ENCODE measurements at places on chromosomes 3 and 15.
A peak's percentile ranks its signal among the peaks of the same experiment; 100 is the strongest.

GRCh38 chr15:48865370-48866079 lies 12.4 kb upstream of the EID1 start:
- no peak for DNase-seq

GRCh38 chr15:65954289-65954741 lies 85.0 kb downstream of the RAB11A start:
- DNase-seq, result peak; percentile 28

DNA sequence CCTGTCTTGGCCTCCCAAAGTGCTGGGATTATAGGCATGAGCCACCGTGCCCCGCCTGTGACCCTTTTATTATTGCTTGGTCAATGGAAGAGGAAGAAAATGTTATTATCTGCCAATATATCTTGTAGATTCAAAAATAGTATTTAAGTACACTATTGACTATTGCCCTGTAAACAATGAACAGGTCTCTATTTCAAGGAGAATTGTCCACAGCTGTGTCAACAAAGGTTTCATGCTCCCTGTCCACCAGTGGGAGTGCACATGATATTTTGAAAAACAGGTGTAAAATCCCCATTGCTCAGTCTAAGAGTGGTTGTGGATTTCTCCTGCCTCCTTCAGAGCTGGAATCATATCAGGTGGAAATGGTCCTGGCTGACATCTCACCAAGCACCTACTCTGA lies 36.5 kb upstream of the IGF1R start:
- DNase-seq, result no peak

GRCh38 chr3:42822828-42823227 lies 13.6 kb downstream of the ACKR2 start:
- DNase-seq, result no peak

DNA sequence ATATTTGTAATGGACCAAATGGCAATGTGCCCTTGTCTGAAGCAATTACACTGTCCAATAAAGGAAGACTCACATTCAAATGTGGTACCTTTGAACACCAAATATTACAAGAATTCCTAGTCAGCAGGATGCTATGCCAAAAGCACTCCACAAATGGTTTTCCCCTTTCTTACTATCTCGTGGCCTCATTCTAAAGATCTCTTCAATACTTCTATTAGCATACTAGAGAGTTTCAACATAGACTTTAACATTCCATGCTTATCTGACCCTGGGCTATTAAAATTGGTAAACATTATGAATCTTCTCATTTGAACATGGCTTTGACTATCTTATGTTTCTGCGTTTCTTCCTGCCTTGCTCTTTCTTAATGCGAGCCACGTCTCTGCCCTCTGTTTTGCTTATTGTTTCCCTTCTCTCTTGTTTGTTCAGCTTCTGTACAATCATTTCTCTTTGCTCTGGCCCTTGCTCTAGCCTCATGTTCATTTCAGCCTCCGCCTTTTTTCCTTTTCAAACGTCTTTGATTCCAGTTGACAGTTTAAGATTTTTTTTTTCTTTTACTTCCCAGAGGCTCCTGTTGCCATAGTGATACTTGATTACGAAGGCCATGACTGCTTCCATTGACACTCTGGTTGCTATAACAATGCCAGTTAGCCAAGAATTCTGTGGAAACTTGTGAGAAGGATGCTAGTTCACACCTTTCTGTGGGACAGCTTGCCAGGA lies 49.5 kb upstream of the SLC9A9 start:
- DNase-seq, result no peak

DNA sequence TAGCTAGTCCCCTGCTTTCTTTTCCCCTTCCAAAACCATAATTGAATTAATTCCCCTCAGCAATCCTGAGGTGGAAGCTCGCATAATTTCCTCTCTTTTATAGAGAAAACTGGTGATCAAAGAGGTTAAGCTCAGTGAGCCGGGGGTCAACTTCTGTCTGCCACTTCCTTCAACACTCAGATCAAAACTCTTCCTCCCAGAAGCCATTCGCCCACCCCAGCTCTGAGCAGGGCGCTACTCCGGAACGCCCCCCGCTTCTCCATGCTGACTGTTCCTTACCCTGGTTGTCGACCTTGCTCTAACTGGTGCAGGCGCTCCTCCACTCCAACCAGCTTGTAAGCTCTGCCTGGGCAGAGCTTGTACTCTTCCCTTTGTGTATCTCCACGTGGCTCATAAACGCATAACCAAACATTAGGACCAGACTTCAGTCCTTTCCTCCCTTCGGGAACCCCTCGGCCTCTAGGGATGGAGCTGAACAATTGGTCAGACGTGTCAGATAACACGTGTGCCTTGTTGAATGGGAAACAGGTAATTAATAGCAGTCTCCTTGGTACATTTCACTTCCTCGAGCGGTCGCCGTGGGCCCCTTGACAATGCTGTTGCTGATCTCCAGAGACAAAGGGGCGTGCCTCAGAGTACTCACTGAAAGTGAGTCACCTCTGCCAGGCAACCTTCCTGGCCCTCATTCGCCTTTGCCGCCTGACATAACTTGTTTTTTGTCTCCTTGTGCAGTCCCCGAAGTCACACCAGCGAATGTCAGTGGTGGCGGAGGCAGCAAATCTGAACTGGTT lies 71.8 kb downstream of the IL5RA start:
- no peak for DNase-seq

DNA sequence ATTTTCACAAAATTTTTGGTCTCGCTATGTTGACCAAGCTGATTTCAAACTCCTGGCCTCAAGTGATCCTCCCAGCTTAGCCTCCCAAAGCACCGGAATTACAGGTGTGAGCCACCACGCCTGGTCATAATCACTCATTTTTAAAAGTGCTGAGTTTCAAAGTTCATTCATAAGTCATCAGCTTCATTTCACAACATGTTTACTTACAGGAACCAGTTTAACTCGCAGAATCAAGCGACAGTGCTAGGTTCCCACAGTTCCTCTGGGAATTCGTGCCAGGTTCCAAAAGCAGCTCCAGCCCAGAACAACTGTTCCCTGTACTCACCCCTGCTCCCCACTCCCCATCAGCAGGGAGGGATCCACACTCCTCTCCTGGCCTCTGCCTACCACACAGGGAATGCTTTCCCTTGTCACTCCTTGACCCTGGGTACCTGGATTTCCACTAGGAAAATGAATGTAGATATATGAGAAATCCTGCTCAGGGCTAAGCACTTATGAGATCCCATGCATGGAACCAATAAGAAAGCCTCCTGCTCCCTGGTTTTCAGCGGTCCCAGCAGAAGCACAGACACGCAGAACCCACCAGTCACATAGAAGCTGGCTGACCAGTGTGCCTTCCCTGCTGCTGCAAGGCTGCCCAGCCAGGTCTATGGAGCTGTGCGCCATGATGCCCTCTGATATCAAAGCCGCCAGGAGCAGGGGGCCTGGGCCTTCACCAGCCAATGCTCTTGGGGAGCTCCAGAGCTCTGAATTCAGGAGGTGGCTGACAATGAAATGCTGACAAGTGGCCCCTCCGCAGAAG lies 72.3 kb downstream of the ITGB5 start:
- DNase-seq, result no peak

DNA sequence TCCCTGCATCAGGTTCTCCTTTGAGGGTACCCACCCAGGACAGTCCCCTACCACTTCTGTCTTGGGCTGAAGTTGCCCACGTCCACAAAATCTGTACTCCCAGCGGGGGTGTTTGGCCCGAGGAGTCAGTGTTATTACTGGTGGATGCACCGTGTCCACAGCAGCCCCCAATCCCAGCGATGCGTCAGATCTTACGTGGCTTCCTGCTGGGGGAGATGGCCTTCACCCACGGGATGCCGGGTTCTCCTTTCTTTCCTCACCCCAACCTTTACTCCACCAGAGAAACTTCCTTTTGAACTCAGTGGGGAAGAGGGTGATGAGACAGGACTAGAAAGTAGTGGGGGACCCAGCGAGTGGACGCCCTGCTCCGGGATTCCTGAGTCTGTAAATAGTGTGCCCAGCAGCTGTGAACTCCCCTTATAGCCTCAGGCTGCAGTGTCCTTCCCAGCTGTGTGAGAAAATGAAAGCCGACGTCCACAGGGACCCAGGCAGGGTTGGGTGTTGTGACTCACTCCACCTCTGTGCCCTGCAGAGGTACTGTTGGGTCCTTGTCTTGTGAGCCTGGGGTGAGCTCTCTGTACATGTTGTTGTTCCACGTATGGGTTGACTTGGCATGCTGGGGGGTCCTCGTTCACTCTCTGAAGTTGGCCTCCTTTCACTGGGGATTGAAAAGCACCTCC lies 31.5 kb downstream of the CRTAP start:
- DNase-seq, result no peak

DNA sequence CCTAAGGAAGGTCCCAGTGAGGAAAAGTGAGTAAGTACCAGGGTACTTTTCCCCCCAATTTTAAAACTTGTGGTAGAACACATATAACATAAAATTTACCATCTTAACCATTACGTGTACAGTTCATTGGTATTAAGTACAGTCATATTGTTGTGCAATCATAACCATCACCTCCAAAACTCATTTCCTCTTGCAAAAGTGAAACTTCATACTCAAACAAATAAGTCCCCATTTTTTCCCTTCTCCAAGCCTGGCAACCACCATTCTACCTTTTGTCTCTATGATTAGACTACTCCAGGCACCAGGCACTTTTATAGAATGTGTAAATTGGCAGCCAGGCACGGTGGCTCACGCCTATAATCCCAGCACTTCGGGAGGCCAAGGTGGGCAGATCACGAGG lies 12.2 kb downstream of the PRC1 start:
- no peak for DNase-seq

GRCh38 chr15:90572893-90573292 lies 43.2 kb downstream of the CRTC3 start:
- DNase-seq, result no peak

- DNase-seq, result no peak
Observed at GRCh38 chr3:169260296-169260695, 403.2 kb downstream of the MECOM start.

- DNase-seq, result no peak
Observed at GRCh38 chr15:36278219-36278618, 301.2 kb upstream of the CDIN1 start.

- DNase-seq, result no peak
Observed at GRCh38 chr15:70035719-70036077, 62.0 kb downstream of the TLE3 start.

- no peak for DNase-seq
Observed at GRCh38 chr3:43884581-43884980, 193.8 kb downstream of the ABHD5 start.

GRCh38 chr3:43394041-43394554 lies 107.8 kb downstream of the SNRK start:
- DNase-seq, result no peak

GRCh38 chr3:158748237-158748828 lies 16.1 kb upstream of the RARRES1 start:
- no peak for DNase-seq

GRCh38 chr15:79562899-79563298 lies 130.8 kb downstream of the MINAR1 start:
- DNase-seq, result no peak

- DNase-seq, result no peak
Observed at GRCh38 chr15:55224892-55225291, 28.2 kb upstream of the RSL24D1 start.

GRCh38 chr15:101560722-101561583 lies 71.4 kb upstream of the PCSK6 start:
- no peak for DNase-seq

GRCh38 chr3:119974656-119975055 lies 119.6 kb downstream of the GSK3B start:
- DNase-seq, result no peak

GRCh38 chr3:132062535-132062934 lies 27.7 kb upstream of the CPNE4 start:
- DNase-seq, result no peak

DNA sequence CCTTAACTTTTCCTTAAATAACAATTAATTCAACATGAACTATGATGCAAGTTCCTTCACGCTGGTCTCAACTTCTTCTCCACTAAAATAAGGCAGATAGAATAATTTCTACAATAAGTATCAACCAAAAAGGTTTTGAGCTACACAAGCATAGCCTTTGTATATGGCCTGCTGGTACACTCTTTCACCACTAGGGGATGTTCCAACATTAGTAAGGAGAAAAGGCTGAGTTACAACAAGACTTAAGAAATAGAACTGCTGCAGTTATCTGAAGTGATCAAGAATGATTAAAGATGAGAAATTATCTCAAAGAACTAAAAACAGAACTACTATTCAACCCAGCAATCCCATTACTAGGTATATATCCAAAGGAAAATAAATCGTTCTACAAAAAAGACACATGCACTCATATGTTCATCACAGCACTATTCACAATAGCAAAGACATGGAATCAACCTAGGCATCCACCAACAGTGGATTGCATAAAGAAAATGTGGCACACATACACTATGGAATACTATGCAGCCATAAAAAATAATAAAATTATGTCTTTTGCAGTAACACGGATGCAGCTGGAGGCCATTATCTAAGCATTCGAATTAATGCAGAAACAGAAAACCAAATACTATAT lies 14.4 kb downstream of the ATP13A3 start:
- DNase-seq, result no peak

- no peak for DNase-seq
Observed at GRCh38 chr3:26963361-26963743, 340.8 kb downstream of the LRRC3B start.

GRCh38 chr15:39419651-39420050 lies 161.2 kb upstream of the THBS1 start:
- no peak for DNase-seq

DNA sequence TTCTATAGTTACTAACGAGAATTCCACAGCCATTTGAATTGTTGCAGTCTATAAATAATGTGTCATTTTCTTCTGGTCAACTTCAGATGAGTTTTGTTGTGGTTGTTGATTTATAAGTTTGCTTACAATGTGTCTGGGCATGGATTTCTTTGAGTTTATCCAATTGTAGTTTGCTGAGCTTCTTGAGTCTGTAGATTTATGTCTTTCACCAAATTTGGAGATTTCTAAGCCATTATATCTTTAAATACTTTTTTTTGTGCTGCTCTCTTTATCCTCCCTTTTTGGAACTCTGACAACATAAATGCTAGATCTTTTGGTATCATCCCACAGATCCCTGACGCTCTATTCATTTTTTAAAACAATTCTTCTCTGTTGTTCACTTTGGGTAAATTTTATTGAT lies 63.2 kb upstream of the NDUFB4 start:
- no peak for DNase-seq

DNA sequence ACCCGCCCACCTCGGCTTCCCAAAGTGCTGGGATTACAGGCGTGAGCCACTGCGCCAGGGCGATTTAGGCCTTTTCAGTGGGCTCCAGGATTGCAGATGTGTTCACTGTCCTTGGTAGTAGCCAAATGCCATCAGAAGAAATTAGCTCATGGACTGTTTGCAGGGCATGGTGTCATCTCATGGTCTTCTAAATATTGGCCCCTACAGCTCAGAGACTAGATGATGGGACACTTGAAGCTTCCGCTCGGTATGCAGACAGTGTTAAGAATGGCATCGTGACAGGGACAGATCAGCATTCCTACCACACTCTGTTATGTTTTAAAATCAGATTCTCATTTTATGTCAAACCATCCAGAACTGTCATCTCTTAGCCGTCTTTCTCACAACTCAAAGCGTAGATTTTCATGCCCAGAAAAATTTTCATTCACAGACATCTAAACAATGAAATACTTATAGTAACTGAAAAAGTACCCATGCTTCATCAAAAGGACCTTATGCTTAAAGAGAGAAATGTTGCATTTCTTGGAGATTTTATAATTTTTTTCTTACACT lies 24.9 kb downstream of the SLCO3A1 start:
- no peak for DNase-seq
